ENCODE measurements at places on chromosomes 12 and 14.

GRCh38 chr14:36317650-36318049 lies 2.8 kb downstream of the MBIP start:
- no peaks in the 10 kb centered on the region for H3K27me3 ChIP-seq
- no peak for DNase-seq
- H3K4me3 ChIP-seq, result no peak overlapping the region
- H3K27ac ChIP-seq, result no peak overlapping the region
- no peaks in the 10 kb centered on the region for H3K36me3 ChIP-seq
- no peaks in the 10 kb centered on the region for H3K4me1 ChIP-seq

GRCh38 chr12:105418229-105418628 lies 87.7 kb downstream of the C12orf75 start:
- H3K4me3 ChIP-seq, result no peak overlapping the region
- peak; percentile 69 for DNase-seq
- H3K4me1 ChIP-seq, result peaks cover 2% of the 10 kb centered on the region
- H3K36me3 ChIP-seq, result no peaks in the 10 kb centered on the region
- no peaks in the 10 kb centered on the region for H3K27me3 ChIP-seq
- peak overlapping the region; percentile 91 for H3K27ac ChIP-seq

DNA sequence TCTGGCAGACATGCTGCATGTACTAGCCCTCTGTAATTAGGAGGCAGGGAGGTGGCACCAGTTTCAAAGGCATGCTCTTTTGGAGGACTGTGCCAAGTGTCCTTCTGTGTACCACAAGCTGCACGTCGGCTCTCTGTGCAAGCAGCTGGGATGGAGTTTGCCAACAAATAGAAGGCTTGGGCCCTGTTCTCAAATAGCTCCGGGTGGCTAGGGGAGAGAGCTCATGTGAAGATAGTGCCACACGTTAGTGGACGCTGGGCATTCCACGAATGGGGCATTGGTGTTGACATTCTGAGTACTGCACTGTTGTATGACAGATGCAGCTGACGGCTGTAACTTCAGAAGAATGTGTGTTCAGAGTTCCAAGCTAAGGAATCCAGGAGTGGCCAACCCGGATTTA lies 4.4 kb downstream of the AACS start:
- no peak overlapping the region for H3K4me3 ChIP-seq
- no peak overlapping the region for H3K27ac ChIP-seq
- no peaks in the 10 kb centered on the region for H3K27me3 ChIP-seq

DNA sequence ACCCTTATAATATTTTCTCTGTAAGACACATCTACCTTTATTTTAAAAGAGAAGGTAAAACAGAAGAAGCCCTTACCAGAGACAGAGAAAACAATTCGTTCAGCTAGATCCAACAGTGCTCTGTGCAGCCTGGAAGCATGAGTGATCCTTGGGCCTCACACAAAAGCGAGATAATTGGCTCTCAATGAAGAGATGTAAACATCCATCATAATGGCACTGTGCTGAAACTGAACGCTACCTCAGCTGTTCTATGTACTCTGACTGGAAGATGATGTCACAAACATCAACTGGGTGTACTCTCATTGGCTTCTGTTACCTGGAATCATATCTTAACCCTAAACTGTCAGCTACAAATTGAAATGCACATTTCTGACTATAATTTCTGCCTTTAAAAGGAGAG lies at the start of gene MGAT4C:
Gene MGAT4C, minus strand, starts transcription at position 229 of the 400 bp plus-strand sequence.
- no peaks in the 10 kb centered on the region for H3K36me3 ChIP-seq
- no peaks in the 10 kb centered on the region for H3K27me3 ChIP-seq
- H3K4me3 ChIP-seq, result no peak within 1 kb of the TSS
- no peak within 1 kb of the TSS for H3K27ac ChIP-seq

DNA sequence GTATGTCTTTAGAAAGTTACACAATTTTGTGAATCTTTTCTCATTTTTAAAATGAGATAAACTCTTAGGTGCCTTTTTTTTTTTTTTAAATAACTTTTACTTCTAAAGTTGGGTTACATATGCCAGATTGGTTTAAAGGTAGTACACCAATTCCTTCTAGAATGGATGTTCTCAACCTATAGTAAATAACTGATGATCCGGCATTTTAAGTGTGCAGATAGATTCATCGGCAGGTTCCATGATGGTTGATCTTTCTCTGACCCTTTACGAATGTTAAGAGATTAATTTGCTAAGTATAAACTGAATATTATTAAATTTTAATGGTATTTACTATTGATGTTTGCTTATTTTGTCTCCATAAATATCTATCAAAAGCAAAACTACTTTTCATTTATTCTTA lies 8.3 kb downstream of the AP5M1 start:
- no peak overlapping the region for H3K27ac ChIP-seq
- DNase-seq, result no peak
- H3K4me1 ChIP-seq, result no peaks in the 10 kb centered on the region
- H3K36me3 ChIP-seq, result peaks cover 3% of the 10 kb centered on the region
- H3K27me3 ChIP-seq, result no peaks in the 10 kb centered on the region
- H3K4me3 ChIP-seq, result no peak overlapping the region

DNA sequence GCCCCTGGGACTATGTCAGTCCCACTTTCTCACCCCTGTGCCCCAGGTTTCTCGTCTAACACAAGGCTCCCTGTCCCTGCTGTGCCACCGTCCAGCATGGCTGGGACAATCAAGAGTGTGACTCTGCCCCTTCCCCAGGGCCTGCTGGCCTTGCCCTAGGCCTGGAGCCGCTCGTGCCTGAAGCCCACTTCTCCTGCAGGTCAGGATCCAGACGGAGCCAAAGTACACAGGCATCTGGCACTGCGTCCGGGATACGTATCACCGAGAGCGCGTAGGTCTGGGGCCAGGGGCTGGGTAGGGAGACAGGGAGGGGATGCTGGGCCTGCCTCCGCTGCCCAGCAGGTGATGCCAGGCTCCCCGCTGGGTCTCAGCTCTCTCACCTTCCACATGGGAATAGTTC lies 2.8 kb downstream of the SLC25A47 start:
- H3K36me3 ChIP-seq, result no peaks in the 10 kb centered on the region
- H3K27me3 ChIP-seq, result no peaks in the 10 kb centered on the region
- H3K27ac ChIP-seq, result no peak overlapping the region

DNA sequence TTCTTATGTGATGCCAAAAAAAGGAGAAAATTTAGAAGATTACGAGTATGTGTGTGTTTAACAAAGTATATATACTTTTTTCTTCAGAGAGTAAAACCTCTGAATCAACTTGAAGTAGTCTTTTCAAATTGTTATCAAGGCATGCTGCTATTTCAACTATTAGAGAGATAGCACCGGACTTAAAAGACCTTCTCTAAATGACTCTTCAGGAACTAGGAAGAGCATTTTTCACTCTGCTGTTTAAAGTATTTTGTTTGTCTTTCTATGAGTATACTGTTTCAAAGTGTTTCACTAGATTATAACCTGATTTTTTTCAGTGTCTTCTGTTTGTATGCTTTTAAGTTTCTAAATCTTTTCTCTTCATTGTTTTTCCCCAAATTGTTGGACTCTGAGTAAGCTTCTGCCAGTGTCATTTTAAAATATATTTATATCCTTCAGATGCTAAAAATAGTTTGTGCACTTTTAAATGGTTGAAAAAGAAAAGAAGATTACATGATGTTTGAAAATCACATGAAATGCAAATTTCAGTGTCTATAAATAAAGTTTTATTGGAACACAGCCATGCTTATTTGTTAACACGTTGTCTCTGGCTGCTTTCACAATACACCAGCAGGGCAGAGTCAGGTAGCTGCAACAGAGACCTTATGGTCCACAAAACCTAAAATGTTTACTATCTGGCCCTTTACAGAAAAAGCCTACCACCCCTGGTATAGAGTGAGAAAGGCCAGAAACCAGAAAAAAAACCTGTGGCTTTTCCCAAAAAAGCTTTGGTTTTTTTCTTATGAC lies 21.3 kb downstream of the CRADD start:
- H3K27ac ChIP-seq, result peak overlapping the region; percentile 67
- peaks cover 11% of the 10 kb centered on the region for H3K4me1 ChIP-seq
- no peaks in the 10 kb centered on the region for H3K36me3 ChIP-seq

DNA sequence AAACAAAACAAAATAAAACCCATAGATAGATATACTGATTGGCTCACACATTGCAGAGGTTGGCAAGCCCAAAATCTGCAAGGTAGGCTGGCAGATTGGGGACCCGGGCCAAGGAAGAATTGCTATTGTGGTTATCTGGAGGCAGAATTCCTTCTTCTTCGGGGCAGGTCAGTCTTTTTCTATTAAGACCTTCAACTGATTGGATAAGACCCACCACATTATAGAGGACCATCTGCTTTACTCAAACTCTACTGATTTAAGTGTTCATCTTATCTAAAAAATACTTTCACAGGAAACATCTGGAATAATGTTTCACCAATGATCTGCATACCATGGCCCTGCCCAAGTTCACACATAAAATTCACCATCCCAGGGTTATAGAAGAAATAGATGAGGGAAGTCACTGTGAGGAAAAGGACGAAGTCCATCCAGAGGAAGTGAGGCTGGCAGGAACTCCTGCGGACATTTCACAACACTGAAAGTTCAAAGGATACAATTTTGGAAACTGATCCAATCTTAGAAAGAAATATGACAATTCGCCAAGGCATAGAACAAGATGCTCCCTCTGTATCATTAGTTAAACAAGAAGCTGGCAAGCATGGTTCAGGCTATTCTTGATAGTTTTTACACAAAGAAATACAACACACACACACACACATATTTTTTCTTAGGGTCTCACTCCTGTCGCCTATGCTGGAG lies 127.6 kb upstream of the MED13L start:
- H3K27me3 ChIP-seq, result no peaks in the 10 kb centered on the region
- no peaks in the 10 kb centered on the region for H3K36me3 ChIP-seq
- no peaks in the 10 kb centered on the region for H3K4me1 ChIP-seq
- peak; percentile 9 for DNase-seq
- H3K4me3 ChIP-seq, result no peak overlapping the region

DNA sequence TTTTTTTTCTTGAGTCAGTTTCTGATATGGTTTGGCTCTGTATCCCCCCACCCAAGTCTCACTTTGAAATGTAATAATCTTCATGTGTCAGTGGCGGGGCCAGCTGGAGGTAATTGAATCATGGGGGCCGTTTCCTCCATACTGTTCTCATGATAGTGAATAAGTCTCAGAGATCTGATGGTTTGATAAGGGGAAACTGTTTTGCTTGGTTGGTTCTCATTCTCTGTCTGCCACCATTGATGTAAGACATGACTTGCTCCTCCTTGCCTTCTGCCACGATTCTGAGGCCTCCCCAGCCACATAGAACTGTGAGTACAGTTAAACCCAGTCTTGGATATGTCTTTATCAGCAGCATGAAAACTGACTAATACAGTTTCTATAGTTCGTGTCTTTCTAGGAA lies 42.9 kb downstream of the WNK1 start:
- no peaks in the 10 kb centered on the region for H3K4me1 ChIP-seq
- H3K36me3 ChIP-seq, result no peaks in the 10 kb centered on the region
- no peaks in the 10 kb centered on the region for H3K27me3 ChIP-seq
- DNase-seq, result no peak

- H3K27me3 ChIP-seq, result no peaks in the 10 kb centered on the region
- no peak overlapping the region for H3K4me3 ChIP-seq
- no peaks in the 10 kb centered on the region for H3K4me1 ChIP-seq
- H3K27ac ChIP-seq, result peak overlapping the region; percentile 57
- H3K36me3 ChIP-seq, result no peaks in the 10 kb centered on the region
- DNase-seq, result peak; percentile 32
These were observed 148.1 kb downstream of the CALM1 start for GRCh38 chr14:90544971-90545370.

DNA sequence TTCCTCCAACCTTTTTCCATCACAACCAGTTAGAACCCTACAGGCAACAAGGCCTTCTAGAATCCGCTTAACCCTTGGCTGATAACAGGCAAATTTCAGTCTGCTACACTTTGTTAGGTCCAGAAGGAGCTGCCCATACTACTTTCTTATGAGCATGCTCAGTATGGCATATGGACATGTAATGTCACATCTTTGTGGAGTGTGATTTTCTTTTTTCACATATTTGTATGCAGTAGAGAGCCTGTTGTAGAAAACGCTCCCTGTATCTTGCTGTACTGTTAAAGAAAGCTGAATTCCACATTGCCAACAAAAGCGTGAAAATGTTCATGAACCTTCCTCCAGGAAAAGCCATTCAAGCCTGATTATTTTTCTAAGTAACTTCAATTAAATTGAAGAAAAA lies 196.5 kb downstream of the SLC41A2 start:
- no peaks in the 10 kb centered on the region for H3K4me1 ChIP-seq
- H3K27ac ChIP-seq, result no peak overlapping the region
- DNase-seq, result no peak
- no peaks in the 10 kb centered on the region for H3K36me3 ChIP-seq

DNA sequence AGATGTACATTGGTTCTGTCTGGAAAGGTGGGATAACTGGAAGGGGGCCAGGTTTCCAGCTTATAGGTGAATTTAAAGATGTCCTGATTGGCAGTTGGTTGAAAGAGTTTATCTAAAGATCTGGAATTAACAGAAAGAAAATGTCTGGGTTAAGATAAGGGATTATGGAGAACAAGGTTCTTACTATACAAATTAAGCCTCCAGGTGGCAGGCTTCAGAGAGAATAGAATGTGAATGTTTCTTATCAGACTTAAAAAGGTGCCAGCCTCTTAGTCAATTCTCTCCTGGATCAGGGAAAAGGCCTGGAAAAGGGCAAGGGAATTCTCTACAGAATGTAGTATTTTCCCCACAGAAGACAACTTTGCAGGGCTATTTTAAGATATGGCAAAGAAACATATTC lies 53.1 kb downstream of the CNTN1 start:
- no peak overlapping the region for H3K27ac ChIP-seq
- H3K27me3 ChIP-seq, result no peaks in the 10 kb centered on the region
- H3K4me1 ChIP-seq, result no peaks in the 10 kb centered on the region
- H3K36me3 ChIP-seq, result no peaks in the 10 kb centered on the region
- H3K4me3 ChIP-seq, result no peak overlapping the region
- DNase-seq, result no peak

DNA sequence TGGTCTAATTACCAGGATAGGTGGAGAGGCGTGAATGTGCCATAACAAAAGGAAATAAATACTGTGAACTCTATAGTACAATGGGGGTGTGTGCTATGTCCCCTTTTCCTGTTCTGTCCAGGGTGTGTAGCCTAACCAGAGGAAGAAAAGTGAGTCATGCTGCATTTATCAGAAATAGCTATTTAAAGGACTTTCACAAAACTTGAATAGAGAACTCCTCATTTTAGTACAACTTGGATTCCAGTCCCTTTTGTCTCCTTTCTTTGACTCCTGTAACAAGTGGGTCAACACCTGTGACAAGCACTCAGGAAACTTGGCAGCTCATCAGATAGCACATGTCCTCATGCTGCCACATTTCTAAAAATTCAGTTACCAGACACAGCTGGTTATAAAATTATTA lies 123.4 kb downstream of the CCDC91 start:
- H3K4me1 ChIP-seq, result peaks cover 4% of the 10 kb centered on the region
- H3K4me3 ChIP-seq, result no peak overlapping the region
- no peak overlapping the region for H3K27ac ChIP-seq
- no peaks in the 10 kb centered on the region for H3K27me3 ChIP-seq

- no peak overlapping the region for H3K27ac ChIP-seq
- no peaks in the 10 kb centered on the region for H3K27me3 ChIP-seq
- no peak overlapping the region for H3K4me3 ChIP-seq
- no peak for DNase-seq
These were observed 107.0 kb downstream of the PTCSC3 start for GRCh38 chr14:36069535-36069900.

GRCh38 chr12:92362785-92363184 lies 217.1 kb upstream of the BTG1 start:
- DNase-seq, result no peak
- no peak overlapping the region for H3K4me3 ChIP-seq
- H3K27me3 ChIP-seq, result no peaks in the 10 kb centered on the region

Data from aorta (tissue), 5 donors.